ENCODE measurements at places on chromosomes 12 and 14.

DNA sequence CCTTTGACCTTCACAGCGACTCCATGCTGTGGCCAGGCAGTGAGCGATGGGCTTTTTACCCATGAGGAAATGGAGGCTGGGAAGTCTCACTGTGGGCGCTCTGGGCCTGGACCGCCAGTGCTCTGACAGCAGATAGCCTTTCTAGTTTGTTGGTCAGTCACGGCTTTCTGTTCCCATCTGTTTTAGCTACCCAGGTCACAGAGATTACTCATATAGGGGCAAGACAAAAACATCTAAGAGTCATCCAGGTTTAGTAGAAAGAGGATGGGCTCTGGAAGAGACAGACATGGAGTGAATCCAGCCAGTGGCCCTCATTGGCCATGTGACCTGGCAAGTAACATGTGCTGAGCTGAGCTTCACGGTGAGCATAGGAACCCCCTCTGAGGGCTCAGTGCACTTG lies 68.6 kb downstream of the MARK3 start:
- DNase-seq: no peak

DNA sequence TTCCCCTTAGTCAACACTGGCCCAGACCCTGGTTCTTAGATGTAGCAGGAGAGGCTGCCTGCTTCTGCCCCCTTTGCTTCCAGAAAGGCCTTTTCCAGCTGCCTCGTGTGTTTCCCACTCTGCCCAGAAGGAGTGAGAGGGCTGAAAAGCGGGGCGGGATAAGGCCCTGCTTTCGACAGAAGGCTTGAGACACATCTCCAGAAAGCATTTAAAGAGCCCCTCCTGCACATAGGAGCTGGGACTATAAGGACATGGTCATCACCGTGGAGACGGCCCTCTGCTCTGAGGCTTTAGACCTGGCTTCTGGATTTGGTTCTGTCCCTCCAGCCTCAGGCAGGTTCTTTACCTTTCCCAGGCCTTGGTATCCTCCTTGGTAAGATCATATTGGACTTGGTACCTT lies 11.9 kb downstream of the CALM1 start:
- no peak for DNase-seq

DNA sequence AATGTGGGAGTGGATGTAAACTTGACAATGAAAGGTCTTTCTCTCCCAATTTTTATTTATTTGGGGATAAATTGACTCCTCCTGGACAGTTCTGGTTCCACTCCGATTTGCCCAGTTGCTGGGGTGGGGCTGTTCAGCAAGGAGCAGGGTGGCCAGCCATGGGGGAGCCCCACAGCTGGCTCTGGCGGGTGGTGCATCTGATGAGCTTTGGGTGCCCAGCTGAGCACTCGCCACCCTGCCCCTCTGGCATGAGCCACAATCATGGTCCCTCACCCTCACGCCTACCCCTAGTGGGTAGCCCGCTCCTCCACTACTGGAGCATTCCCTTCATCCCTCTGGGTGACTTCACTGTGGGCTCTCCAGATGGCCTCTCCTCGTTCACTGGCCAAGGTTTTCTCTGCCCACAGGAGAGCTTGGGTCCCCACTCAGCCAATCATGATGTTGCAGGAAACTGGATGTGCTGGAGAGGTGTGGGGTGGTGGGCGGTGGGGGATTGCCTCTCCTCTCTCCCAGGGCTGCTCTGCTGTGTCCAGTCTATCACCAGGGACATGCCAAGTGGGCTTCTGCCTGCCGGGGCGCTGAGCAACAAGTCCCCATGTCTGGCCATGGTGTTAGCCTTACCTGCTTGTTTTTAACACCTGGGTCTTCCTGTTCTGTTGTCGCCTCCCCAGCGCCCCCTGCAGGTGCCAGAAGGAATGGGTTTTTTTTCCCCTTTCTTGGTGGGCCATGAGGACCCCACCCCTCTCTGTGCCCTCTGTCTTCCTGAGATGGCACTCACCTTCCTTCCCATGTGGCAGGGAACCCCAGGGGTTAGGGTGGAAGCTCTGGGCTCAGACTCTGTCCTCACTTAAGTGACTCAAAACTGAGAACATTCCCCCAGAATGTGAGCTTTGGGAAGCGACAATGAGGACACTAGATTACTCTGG lies 3.4 kb downstream of the CYP46A1 start:
- no peak for DNase-seq

- DNase-seq: no peak
Observed at GRCh38 chr12:32502693-32503502, 103.5 kb downstream of the FGD4 start.

- no peak for DNase-seq
Observed at GRCh38 chr14:50045039-50045711, 71.2 kb downstream of the VCPKMT start.

DNA sequence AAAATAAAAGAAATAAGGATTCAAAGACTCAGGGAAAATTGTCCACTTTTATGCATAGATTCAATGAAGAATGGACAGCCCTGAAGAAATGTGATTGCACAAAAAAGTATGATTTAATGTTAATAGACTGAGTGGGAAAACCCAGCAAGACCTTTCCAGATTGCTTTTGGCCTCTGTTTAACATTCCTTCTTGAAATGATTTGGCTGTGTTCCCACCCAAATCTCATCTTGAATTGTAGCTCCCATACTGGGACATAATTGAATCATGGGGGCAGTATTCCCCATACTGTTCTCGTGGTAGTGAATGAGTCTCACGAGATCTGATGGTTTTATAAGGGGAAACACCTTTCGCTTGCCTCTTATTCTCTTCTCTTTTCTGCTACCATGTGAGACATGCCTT lies 1316.9 kb upstream of the SEL1L start:
- DNase-seq: no peak

- DNase-seq: no peak
Observed at GRCh38 chr14:88463318-88463717, 77.9 kb downstream of the SPATA7 start.

DNA sequence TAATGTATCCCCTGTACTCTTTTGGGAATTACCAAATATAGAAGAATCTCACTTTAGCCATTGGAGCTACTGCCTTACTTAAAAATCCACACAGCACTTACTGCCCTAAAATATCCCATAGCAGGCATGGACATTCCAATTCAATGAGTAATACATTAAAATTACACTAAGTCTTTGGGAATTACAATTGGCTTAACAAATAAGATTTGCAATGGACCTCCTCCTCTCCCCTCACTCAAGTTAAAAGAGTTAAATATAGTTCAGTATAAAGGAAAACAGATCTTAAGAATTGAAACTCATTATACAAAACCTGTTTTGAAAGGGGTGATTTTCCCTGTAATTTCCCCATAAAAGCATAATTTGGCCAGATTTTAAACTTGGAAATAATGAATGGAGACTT lies 477.1 kb downstream of the SLC16A7 start:
- no peak for DNase-seq

GRCh38 chr12:4562034-4562657 lies at the start of gene DYRK4:
Gene DYRK4, plus strand, starts transcription at chr12:4562208. Its CDS starts 38 bp downstream, at chr12:4562246.
- DNase-seq: no peak

DNA sequence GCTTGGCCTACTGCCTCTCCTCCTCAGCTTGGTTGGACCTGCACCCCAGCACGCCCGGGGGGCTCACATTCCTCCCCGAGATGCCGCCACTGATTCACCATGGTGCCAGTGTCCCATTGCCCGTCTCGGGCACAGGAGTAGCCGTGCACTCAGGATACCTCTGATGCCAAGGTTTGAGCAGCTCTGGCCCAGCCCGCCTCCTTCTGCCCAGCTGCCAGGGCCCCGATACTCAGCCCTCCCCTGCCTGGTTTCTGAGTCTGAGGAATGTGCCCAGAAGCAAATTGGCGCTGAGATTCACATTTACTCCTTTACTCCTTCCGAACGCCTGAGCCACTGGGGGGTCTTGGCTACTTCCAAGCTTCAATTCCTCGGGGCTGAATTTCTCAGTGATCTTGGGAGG lies 63.5 kb downstream of the NINJ2 start:
- DNase-seq: no peak

DNA sequence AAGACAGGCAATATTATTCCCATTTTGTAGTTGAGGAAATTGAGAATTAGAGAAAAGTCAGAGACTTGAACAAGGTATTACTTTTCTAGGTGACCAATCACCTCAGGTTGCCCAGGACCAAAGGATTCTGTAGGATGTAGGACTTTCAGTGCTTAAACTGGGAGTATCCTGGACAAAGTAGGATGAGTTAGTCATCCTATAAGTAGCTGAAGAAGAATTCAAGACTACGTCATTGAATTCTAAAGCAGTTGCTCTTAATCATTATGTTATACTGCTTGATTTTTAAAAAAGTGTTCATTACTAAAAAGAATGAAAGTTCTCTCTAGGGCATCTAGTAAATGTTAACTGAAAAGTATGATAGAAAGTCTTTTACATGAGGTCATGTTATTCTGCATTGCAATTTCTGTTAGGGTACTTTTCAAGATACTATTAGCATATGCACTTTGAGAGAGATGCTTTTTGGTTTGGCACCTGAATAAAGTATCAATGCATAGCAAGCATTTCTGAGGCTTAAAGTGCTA lies 101.7 kb downstream of the RTN1 start:
- no peak for DNase-seq

- peak; percentile 40 for DNase-seq
Observed at GRCh38 chr14:73759183-73759713, 45.1 kb upstream of the PNMA1 start.

DNA sequence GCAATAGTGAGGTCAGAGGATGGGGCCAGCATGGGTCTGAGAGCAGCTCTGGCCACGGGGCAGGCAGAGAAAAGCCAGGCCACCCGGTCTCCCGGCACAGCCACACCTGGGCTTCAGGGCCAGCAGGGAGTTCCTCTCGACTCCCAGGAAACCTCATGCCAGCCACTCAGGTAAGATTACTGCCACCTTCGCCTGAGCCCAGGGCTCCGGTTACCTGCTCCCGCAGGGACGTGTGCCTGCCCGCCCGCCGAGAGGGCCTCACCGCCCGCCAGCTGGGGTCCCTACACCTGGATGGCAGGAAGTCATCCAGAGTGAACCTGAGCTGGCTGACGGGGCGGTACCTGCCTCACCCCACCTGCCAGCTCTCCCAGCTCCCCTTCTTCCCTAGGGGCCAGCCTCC lies 7.3 kb downstream of the JAG2 start:
- DNase-seq: no peak

DNA sequence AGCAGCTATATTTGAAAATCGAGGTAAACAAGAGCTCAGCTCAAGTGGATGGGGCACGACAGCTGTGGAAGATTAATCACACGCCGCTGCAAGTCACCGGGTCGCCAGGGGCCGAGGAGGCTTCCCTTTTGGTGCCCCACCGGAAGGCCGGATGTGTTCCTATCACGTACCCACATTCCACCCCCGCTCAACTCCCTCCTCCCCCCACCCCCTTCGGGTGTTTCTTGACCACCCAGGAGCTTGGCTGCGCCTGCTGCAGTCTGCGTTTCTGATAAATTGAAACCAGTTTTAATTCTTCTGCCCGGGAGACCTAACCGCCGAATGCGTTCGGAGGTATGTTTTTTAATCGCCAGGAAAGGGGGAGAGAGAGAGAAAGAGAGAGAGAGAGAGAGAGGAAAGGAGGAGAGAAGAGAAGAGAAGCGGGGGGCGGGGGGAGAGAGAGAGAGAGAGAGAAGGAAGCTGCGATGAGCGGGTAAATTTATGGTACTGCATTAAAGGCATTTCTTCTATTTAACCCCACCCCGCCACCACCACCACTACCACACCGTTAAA lies 1.8 kb downstream of the SLC8A3 start:
- no peak for DNase-seq

DNA sequence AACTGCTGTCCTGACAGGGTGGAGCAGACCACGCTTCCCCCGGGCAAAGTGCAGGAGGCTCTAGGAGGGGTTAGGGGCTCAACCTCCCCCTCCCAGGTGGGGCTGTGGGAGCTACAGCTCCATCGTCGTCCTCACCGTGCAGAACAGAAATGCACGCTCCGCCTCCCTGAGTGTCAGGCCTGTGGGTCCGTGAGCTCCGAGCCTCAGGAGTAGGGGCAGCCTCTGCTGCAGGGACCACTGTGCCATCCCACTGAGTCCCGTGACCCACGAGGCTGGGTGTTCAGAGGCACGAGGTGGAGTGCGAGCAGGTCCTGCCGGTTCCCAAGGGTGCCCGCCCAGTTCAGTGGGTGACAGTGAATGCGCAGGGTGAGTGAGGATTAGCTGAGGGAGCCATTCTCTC lies 48.6 kb downstream of the CACNA1C start:
- no peak for DNase-seq

DNA sequence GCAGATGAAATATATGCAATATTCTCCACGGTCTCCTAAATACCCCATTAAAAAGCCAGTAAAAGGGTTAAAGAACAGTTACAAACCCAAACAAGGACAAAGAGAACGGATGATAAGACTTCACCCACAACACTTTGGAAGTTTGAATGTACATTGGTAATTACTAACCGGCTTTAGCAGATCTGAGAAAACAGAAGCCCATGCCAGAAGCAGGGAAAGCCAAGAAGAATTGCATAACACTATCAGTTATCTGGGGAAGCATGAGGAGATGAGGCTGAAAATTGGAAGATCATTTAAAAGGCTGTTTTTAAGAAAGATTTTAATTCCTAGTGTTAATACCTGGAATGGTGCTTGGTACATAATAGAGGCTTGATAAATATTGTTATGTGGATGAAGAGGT lies 55.6 kb upstream of the MYBPC1 start:
- DNase-seq: no peak

GRCh38 chr12:6362403-6362802 lies 13.0 kb downstream of the SCNN1A start:
- no peak for DNase-seq

DNA sequence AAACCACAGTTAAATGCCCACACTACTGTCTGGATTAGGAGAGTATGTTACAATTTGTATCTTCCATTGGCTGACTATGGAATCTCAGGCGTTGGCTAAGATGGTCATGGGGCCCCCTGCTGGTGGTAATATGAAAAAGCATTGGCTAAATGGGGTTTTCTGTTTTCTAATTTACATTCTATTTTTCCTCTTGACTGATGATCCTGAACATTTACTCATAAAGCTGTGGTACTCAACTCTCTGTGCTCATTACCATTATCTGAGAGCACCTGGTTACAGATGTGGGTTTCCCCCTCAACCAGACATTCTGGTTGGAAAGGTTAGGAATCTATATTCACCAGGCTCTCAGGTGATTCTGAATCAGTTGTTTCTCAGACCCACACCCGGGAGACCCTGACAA lies 64.8 kb downstream of the WSCD2 start:
- DNase-seq: no peak

DNA sequence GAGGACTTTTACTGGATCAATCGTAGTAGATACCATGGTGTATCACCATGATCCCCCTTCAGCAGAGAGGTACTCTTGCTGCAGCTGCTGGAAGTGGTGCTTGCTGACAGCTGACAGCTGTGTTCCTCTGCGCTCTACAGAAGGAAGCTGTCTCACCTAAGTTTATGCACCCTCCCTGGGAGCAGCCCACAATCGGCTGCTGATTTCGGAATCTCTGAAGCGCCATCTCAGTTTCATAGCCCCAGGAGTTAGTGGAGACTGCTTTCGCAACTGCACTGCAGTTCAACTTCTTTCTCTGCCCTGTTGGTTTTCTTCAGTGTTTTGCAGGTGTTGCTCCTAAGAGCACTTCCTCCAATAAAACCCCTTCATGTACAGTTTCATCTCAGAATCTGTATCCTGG lies 237.9 kb downstream of the PAWR start:
- DNase-seq: no peak

DNA sequence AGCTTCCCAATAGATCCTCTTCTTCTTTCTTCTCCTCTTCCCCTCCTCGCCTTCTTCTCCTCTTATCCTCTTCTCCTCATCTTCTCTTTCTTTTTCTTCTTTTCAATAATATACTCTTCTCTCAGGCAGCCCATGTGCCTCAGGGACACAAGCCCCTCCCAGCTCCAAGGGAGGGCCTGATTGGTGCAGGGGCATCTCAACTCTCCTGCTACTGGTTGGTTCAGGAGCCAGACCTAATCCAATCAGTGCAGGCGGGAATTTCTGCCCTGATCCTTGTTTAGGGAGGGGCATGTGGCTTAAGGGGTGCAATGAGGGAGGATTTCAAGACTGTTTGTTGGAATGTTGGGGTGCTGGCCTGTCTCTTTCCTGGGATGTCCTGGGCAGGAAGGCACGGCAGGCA lies 9.0 kb downstream of the SERPINA12 start:
- DNase-seq: no peak
